NCI-H69 (cell line): ENCODE measurements at places on chromosomes 5 and 9.

GRCh38 chr9:6931913-6932312 lies 174.1 kb downstream of the KDM4C start:
- DNase-seq: no peak

- DNase-seq: no peak
Observed at GRCh38 chr5:177329883-177330282, 18.2 kb upstream of the MXD3 start.

- no peak for DNase-seq
Observed at GRCh38 chr9:86672301-86672700, 275.0 kb downstream of the GAS1 start.

- DNase-seq: peak; percentile 83
Observed at GRCh38 chr9:70479880-70480291, 65.4 kb upstream of the KLF9 start.

- DNase-seq: no peak
Observed at GRCh38 chr5:72346398-72346797, 26.2 kb downstream of the PTCD2 start.

GRCh38 chr5:133029416-133029815 lies 3.1 kb upstream of the ZCCHC10 start:
- DNase-seq: no peak

GRCh38 chr9:5326893-5327548 lies 12.7 kb downstream of the RLN1 start:
- peak; percentile 71 for DNase-seq

DNA sequence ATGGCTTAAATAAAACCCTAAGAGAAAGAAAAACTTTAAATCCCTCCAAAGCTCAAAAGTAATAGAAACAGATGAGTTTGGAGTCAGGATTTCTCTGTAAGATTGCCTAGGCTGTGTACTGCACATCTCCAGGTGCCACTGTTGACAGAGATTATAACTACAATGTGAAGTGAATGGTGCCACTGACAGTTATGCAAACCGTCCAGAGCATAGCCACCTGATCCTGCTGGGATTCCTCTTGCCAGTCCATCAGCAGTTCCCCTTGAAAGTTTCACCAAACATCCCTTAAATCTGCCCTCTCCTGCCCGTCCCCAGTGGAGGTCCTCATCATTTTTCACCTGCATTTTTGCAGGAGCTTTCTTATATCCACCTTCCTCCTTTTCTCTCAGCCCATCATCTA lies 42.5 kb downstream of the FXN start:
- no peak for DNase-seq

DNA sequence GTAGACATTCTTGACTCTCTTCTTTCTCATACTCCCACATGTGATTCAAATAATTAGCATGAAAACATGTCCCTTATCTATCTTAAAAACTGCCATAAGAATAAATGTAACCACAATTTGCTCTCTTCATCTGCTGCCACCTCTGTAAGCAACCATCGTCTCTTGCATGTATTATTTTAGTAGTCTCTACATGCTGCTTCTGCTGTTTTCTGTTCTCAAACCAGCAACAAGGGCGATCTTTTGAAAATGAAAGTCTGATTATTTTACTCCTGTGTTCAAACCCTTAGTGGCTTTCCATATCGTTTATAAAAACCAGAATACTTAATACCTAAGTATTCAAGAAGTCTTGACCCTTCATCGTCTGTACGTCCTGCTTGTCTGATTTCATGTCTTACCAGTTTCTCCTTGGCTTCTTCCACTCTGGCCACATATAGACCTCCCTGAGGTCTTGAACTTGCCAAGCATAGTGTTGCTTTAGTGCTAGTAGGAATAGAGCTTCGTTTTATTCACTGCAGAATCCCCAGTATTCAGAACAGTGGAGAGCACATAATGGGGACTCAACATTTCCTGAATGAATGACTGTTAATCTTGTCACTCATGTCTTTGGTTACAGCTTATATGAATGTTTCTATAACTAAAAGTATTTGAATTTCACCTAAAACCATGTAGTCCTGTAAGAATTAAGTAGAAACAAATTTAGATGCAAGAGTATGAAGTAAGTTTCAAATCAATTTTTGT lies 10.6 kb downstream of the CDC42SE2 start:
- no peak for DNase-seq

- peak; percentile 69 for DNase-seq
Observed at GRCh38 chr9:79127661-79128060, 444.1 kb upstream of the TLE4 start.

DNA sequence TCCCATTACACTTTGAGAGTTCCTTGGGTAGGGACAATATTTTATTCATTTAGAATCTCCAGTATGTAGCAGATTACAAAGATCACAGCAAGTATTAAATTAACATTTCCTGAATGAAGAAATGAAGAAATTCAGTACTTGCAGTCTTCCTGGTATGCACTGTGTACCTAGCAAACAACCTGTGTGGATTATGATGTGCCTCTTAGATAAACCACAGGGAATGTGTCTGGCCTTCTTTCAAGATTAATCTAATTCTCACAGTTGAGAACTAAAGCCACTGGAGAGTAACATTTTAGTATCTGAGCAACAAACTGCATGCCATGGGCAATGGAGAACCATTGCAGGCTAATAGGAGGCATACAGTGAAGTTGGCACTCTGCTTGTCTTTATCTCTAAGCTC lies 199.4 kb downstream of the AP3B1 start:
- no peak for DNase-seq

DNA sequence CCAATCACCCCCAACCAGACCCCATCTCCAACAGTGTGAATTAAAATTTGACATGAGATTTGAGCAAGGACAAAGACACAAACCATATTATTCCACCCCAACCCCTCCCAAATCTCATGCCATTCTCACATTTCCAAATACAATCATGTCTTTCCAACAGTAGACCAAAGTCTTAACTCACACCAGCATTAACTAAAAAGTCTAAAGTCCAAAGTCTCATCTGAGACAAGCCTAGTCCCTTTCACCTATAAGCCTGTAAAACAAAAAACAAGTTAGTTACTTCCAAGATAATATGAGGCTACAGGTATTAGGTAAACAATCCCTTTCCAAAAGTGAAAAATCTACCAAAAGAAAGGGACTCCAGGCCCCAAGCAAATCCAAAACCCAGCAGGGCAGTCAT lies 140.6 kb upstream of the NR4A3 start:
- no peak for DNase-seq

DNA sequence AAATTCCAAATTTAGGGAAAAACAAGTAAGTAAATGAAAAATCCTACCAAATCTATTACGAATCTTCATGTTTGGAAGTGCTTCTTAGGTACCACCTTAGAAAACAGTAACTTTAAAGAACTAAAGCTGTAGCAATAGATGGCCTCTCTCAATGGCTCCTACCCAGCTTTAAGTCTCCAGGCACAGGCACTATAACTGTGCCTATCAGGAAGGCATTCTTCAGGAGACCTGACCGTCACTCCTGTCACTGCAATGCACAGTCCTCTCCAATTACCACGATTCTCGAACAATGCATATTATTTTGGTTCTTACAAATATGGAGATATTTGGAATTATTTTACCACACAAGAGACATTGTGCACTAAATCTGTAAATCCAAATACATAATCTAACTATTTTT lies 12.9 kb downstream of the NFIB start:
- DNase-seq: no peak

DNA sequence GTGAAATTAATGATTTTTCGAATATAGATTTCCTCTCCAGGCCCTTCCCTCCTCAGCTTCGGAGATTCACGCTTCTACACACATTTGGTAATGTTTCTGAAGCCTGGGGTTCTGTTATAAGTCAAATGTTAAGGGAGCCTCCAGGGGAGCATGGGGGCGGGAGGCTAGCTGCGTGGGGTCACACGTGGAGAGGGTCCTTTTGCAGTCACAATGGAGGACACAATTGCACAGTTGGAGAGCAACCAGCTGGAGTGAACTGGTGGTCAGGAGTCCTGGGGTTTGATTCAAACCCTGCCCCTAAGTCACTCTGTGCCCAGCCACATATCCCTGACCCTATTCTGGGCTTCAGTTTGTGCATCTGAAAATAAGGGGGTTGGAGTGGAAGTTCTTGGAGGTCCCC lies 481.4 kb downstream of the CDK5RAP2 start:
- DNase-seq: no peak

DNA sequence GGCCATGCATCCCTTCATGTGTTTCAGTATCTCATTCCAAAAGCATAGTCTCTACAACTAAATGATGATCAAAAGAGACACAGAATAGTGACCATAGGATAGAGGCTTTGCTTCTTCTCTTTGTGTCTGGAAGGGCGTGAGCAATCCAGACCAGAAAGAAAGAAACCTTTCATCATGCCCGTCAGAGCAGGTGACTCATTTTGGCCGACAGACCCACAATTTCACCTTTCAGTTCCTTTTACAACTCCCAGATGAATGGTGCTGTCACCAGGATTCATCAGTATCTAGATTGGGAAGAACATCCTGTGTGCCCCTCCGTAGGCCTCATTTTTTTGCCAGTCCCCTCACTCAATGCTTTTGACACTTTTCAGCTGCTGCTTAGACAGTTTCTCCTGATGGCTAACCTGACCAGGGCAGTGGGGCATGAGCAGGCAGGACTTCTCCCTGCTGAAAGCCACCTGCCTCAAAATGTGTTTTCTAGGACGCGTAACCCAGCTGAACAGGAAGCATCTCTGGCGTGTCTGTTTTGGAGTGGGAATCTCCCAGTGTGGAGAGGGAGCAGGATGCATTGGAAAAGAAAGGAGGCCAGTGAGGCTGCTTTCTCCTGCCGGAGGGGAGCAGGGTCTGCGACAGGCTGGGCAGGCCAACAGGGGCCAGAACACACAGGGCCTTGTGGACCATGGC lies 21.2 kb downstream of the ABLIM3 start:
- DNase-seq: peak; percentile 13

- DNase-seq: peak; percentile 38
Observed at GRCh38 chr5:96149546-96149945, 187.9 kb upstream of the ELL2 start.

DNA sequence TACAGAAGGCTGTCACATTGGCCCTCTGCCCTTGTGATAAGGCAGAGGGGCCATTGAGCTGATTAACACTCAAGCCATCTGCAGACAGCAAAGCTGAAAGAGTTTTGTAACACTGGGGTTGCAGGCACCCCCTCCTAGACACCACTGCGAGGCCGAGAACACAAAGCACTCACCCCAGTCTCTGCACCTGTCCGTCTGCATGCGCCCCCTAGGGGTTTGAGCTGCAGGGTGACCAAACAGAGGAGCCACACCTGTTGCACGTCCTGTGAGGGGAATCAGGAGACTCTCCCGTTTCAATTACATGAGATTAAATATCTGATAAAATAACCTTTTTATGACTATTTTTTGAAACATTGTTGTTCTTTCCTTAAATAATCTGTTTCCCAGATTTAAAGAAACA lies 1180.4 kb downstream of the CDH9 start:
- DNase-seq: peak; percentile 79

DNA sequence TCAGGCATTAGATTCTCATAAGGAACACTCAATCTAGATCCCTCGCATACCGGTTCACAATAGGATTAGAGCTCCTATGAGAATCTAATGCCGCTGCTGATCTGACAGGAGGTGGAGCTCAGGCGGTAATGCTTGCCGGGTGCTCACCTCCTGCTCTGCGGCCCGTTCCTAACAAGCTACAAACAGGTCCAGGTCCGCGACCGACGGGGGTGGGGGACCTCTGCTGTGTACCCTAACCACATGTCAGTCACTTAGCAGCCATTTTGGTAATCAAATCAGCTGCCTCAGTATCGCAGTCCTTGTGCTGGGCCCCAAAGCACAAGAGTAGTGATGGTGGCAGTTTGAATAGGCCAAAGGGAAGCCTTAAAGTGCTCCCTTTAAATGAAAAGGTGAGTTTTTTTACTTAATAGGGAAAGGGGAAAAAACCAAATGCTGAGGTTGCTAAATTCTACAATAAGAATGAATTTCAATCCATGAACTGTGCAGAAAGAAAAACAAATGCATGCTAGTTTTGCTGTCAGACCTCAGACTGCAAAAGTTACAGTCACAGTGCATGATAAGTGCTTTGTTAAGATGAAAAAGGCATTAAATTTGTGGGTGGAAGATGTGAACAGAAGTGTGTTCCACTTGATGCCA lies 67.0 kb upstream of the TNPO1 start:
- DNase-seq: no peak

GRCh38 chr5:143065185-143065965 lies 295.2 kb downstream of the ARHGAP26 start:
- DNase-seq: no peak

- peak; percentile 45 for DNase-seq
Observed at GRCh38 chr5:162939991-162940390, 497.4 kb upstream of the CCNG1 start.

GRCh38 chr9:68750786-68751185 lies 45.7 kb downstream of the PIP5K1B start:
- peak; percentile 91 for DNase-seq

DNA sequence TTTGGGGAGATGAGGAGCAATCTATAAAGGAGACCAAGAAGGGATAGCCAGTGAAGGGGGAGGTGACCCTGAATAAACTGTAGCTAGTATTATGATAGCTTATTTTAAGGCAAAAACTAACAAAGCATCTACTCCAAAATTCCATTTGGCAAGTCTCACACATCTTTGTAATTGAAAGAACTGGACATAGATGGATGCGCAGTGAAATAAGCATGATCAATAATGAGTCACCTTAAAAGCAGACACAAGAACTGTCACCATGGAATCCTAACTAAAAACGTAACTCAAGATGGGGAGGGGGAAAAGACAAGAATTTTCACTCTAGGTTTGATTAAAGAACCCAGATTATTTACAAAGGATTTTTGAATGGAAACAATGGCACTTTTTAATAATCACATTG lies 164.5 kb downstream of the MED27 start:
- DNase-seq: no peak

DNA sequence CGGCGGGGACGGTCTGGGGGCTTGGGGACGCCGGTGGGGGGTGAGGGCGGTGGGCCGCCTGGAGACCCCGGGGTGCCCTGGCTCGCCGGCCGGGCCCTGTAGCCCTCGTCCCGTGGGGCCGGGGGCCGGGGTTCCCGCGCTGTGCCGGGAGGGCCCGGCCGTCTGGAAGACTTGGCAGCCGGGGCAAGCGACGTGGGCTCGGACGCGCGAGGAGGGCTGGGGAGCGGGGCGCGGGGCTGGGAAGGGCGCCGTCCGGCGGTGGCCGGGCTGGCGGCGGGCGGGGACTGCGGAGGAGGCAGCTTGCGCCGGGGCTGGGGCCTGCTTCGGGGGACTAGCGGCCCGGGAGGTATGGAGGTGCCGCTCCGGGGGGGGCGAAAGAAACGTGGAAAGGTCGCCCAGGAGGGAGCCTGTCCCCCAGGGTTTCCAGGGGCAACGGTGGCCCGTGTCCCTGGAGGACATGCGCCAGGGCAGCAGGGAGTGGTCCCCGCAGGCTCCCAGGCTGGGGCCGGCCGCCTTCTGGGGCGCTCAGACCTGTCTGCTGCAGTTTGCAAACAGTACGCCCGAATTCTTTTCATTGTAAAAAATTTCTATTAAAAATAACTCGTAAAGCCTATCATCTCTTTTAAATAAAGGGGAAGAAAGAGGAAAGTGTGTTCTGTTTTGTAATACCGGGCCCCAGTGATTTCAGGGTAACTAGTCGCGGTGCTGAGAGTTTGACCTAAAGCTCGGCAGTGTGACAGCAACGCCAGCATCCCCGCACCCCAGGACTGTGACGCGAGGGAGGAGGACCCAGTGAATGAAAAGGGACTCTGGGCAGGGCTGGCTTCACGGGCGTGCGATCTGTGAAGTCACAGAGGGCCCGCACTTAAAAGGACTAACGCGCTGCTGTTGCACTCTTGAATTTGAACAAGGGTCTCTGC lies 752 bp upstream of the ANKH start:
- DNase-seq: peak; percentile 81
